Hematopoietic multipotent progenitor cell treated with erythropoietin and hydrocortisone succinate and interleukin-3 and kit ligand, for 17 days (in vitro differentiated cells): ENCODE measurements at places on chromosomes 3 and 15.

DNA sequence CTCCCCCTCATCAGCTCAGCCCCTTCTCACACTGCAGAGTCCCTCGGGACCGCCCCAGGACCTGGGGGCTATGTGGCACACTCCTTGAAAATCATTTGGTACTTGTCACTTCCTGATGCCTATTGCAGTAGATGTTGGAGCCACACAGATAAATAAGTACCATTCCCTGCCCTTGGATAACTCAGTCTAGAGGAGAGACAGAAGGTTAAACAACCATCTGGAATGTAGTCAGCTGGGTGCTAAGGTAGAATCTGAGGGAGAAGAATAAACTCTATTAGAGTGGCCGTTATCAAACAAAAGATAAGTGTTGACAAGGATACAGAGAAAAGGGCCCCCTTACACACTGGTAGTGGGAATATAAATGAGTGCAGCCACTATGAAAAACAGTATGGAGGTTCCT, 112.3 kb upstream of the NR2E3 start:
- no peak for DNase-seq

- no peak for DNase-seq
Observed at GRCh38 chr3:186691676-186692075, 25.5 kb upstream of the KNG1 start.

GRCh38 chr3:195366200-195366925, 76.5 kb downstream of the ACAP2 start:
- DNase-seq: no peak

GRCh38 chr15:69848096-69848495, 249.6 kb downstream of the TLE3 start:
- DNase-seq: no peak

- DNase-seq: no peak
Observed at GRCh38 chr15:68778876-68779275, 41.8 kb downstream of the ANP32A start.

- DNase-seq: no peak
Observed at GRCh38 chr3:194395212-194395611, 3.9 kb downstream of the GP5 start.

DNA sequence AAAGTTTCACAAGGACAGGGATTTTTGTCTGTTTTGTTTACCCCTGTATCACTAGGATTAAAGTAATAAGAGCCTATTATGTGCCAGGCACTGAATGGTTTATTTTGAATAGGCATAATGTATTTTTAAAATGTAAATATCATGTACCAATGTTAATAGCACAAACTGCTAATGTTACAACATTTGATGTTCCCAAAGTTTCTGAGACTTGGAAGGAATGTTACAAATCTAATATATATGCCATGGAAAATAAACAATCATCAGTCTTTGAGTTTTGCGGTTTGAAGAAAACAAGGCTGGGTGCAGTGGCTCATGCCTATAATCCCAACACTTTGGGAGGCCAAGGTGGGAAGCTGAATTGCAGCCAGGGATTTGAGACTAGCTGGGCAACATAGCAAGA, 159.4 kb downstream of the CDIN1 start:
- no peak for DNase-seq

- DNase-seq: no peak
Observed at GRCh38 chr3:166270429-166270828, 433.2 kb upstream of the BCHE start.
